Suppressor macrophage treated with lipopolysaccharide for 1 hour (primary cell): ENCODE measurements at places on chromosomes 4 and X.
A peak's percentile ranks its signal among the peaks of the same experiment; 100 is the strongest.

- peak; percentile 22 for DNase-seq
Measured at GRCh38 chrX:40424259-40424658, 156.5 kb upstream of the ATP6AP2 start.

- no peak for DNase-seq
Measured at GRCh38 chrX:131237363-131237762, 51.7 kb downstream of the IGSF1 start.

GRCh38 chrX:13448941-13449340 is 120.5 kb upstream of the EGFL6 start:
- DNase-seq: no peak

DNA sequence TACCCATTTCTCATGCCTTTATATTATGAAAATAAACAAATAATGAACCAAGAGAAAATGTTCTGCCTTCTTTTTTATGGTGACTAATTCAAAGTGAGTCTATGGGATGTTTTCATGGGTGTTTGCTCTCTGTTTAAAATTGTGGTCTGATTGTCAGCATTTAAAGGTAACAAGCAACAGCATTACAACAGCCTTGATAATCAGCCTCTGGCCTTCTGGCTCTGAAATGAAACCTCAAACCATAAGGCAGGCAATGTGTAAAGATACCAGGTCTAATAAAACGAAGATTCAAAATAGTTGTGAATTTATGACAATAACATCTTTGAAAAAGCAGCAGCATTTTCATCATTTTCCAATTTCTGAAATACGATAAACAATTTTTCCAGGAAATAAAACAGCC is 63.7 kb downstream of the FAM13A start:
- DNase-seq: no peak

- DNase-seq: no peak
Measured at GRCh38 chr4:148173397-148174017, 268.7 kb downstream of the NR3C2 start.

DNA sequence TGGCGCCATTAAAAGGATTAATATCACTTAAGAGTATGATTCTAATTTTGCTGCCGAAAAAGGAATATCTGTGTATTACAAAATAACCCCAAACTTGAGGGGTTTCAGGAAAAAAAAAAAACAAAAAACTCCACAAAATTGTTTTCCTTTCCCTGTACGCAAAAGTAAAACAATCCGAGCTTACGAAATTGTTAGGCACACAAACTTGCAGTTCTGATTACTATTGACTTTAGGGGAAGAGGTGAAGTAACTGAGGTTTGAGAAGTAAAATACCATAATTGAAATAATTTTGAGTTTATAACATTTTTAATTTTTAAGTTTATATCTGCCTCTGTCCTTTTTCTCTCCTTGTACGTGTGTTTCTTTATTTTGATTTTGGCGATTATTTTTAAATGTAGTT is 64.8 kb downstream of the USP9X start:
- DNase-seq: no peak

DNA sequence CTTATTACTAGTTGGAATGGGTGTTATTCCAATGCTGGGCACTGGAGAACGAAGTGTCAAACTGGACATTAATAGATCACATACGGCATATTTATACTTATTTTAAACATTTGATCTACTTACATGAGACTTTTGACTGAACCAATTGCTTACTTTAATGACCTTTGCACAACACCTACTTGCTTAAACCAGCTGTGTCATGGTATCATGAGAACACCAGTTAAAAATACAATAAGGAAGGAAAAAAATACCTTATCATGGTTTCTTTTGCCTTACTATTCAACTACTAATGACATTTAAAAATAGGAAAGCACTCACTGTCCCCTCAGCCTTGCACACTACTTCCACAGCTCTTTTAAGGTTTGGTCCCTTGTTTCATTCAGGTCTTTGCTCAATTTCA is 146.9 kb downstream of the FAM13A start:
- DNase-seq: peak; percentile 28

GRCh38 chrX:74015379-74016019 is 288.5 kb upstream of the ZCCHC13 start:
- peak; percentile 68 for DNase-seq

- no peak for DNase-seq
Measured at GRCh38 chrX:153689654-153690465, 2.1 kb downstream of the SLC6A8 start.

GRCh38 chr4:4607336-4608213 is 65.7 kb upstream of the STX18 start:
- DNase-seq: no peak

DNA sequence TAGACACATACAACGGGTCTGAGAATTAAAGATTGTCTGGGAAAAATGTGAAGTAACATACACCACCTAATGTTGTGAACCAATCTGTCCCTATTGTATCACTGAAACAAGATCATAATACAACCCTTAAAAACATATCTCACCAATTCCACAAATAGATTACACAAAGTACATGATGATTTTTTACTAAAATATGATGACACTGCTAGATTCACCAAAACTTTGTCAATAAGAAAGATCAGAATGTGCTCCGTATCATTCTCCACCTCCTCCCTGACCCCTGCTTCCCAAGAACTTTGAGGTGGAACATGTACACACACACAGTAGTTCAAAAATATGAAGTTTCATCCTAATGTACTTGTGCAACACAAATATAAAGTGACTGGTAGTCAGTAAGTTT is 862.0 kb downstream of the PCDH18 start:
- DNase-seq: no peak

GRCh38 chr4:77699731-77700210 is 94.2 kb downstream of the CXCL13 start:
- DNase-seq: no peak

- peak; percentile 27 for DNase-seq
Measured at GRCh38 chr4:67909905-67910584, 26.2 kb upstream of the TMPRSS11D start.

DNA sequence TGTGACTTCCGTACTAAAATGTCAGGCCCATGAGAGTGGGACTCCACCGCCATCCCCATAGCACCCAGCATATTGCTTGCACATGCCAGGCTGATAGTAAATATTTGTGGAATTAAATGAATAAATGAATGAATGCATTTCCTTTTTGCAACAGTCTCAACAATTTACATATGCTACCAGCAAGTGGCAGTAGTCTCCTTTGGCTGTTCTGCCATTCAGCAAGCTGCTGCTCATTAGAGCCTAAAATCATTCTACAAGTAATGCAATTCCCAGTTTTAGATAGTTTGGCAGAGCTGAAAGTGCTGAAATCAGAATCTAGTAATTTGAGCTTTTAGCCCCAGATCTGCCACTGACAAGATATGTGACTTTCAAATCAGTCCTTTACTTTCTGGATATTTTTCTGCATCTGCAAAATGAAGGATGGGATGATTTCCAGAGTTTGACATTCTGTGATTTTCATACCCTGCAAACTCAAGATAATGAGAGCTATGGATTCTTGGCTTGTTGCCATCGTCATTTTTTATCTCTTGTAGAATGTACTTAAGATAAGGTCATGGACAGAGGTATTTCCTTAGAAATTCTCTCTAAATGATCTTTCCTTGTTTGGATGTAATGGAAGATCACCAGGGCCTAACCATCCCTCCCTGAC is 35.7 kb upstream of the INTS6L start:
- peak; percentile 32 for DNase-seq

DNA sequence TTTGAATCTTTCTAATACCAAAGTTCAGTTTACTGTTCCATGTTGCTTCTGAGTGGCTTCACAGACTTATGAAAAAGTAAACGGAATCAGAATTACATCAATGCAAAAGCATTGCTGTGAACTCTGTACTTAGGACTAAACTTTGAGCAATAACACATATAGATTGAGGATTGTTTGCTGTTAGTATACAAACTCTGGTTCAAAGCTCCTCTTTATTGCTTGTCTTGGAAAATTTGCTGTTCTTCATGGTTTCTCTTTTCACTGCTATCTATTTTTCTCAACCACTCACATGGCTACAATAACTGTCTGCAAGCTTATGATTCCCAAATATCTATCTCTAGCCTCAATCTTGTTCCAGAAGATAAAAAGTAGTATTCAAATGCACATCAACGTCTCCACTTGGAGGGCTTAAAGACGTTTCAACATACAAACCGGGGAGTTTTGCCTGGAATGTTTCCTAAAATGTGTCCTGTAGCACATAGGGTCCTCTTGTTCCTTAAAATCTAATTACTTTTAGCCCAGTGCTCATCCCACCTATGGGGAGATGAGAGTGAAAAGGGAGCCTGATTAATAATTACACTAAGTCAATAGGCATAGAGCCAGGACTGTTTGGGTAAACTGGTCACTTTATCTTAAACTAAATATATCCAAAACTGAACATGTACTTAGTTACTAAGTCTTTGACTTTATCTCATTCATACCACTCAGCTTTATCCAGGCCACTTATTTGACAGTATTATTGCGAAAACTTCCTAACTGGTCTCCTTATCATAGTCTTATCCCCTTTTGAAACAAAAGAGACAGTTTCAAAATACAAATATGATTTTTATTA is 3.6 kb upstream of the AFP start:
- no peak for DNase-seq

DNA sequence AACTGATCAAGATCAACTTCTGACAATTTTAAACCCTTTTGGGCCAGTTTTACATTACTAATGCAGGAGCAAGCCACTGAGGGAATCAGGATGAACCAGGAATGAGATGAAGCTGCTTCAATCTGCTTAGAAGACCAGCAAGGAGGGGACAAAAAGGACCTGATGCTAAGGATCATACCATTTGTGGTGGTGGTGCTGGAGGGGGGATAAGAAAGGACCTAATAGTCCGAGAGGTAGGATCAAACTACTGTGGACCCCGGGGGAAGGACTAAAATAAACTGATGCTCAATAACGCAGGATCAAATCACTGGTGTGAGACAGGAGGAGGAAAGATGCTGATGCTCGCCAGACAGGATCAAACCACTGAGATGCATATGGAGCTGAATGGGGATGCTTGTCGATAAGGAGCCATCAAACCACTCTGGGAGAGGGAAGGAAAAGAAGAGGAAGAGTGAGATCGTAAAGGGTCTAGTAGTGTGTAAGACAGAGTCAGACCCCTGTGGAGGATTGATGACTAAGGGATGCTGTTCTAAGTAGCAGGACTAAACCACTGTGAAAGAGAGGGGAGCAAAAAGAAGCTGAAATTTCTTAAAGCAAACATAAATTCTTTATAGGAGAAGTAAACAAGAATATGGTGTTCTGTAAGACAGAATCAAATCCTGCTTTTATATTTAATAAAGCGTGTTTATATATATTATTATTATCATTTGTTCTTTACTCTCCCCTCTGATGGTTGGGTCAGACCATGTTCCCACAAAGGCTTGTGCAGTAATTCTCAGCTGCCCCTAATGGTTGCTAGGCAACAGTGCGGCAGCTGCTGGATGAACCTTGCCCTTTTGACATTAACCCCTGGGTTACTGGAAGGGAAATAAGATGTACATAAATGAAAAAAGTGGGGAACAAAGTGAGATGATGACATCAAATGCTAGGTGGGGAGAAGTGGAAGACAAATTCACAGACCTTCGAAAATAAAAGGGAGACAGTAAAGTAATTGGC is 432.5 kb upstream of the FGF16 start:
- DNase-seq: no peak

- DNase-seq: no peak
Measured at GRCh38 chr4:165602621-165603020, 223.8 kb downstream of the CPE start.

DNA sequence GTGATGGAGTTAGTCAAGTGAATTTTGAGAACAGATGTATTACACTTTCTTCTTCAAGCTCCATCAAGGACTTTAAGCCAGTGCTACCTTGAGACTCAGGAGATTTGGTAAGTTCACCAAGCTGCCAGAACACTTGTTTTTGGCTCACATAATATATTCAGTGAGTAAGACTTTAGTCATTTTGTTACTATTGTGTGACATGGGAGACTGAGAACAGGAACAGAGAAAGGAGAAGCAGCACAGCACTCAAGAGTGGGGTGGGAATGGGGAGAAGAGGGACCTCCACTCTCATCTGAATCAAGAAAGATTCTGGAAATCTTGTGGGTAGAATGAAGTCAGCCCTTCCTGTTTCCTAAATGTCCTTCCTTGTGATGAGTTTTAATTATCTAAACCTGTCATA is 87.3 kb upstream of the TET2 start:
- peak; percentile 91 for DNase-seq

DNA sequence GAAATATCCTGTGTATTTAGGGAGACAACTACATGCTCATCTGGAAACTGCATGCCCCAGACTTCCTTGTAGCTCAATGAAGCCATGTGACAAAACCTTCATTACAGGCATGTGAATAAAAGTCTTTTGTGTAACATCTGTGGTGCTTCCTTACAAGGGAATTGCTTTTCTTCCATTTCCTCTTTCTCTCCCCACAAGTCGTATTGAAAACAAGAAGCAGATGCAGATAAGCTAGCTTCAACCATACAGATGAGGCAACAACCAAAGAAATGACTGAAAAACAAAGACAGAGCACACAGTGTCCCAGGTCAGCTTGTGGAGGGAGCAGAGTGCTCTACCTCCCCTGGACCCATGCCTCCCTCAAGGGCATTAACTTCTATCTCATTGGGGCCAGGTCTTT is 115.8 kb upstream of the INPP4B start:
- peak; percentile 44 for DNase-seq

- no peak for DNase-seq
Measured at GRCh38 chrX:24292353-24292752, 21.5 kb downstream of the SUPT20HL2 start.
